ENCODE measurements at places on chromosomes 5 and 9.

DNA sequence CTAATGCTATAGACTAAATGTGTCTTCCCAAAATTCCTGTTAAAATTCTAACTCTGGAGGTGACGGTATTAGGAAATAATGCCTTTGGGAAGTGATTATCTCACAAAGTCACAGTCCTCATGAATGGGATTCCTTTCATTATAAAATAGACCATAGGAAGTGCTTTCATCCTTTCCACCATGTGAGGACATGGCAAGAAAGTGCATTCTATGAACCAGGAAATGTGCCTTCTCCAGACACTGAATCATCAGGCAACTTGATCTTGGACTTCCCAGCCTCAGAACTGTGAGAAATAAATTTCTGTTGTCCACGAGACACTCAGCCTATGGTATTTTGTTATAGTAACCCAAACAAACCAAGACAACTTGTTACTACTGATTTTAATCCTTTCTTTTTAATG is 582.4 kb upstream of the C9orf72 start:
- H3K4me1 ChIP-seq = no peaks in the 10 kb centered on the region
- DNase-seq = no peak
- H3K27me3 ChIP-seq = no peaks in the 10 kb centered on the region
- H3K4me3 ChIP-seq = no peak overlapping the region
- no peaks in the 10 kb centered on the region for H3K36me3 ChIP-seq

DNA sequence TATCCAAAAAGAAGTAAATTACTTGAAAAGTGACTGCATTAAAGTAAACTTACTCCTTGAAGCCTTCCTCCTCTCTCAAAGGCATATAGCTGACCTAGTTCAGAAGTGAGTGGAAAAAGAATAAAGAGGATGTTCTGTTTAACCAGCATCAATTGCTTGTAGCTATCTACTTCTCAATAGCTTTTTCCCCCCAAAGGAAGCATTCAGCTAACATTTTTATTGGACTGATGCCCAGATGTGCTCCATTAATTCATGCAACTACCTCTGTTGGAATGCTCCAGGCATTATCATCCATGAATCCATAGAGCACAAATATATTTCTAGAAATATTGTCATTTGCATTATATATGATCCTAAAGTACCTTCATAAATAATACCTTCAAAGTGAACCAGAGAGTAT is 132.8 kb downstream of the RASEF start:
- H3K4me1 ChIP-seq = no peaks in the 10 kb centered on the region
- DNase-seq = no peak
- no peaks in the 10 kb centered on the region for H3K36me3 ChIP-seq

DNA sequence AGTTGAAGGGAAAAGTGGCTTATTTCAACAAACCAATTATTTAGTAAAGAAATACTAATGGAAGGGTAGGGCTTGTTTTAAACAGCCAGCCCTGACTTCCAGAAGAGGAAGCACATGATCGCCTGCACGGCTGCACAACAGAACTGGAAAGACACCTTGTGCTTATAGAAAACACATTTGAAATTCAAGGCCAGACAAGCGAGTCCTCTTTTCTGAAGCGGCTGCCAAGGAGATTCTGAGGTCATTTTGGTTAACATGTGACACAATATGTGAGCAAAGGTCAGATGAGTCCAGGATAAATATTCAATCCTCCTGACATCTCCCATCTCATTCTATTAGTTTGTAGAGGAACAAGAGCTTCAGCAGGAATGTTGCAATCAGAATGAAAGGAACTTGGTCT is 461.4 kb upstream of the ST8SIA4 start:
- H3K36me3 ChIP-seq = no peaks in the 10 kb centered on the region
- H3K27me3 ChIP-seq = no peaks in the 10 kb centered on the region
- DNase-seq = peak; percentile 16
- no peak overlapping the region for H3K27ac ChIP-seq
- H3K4me1 ChIP-seq = no peaks in the 10 kb centered on the region
- no peak overlapping the region for H3K4me3 ChIP-seq

- H3K4me1 ChIP-seq = peaks cover 24% of the 10 kb centered on the region
- H3K4me3 ChIP-seq = peak overlapping the region; percentile 96
Observed at GRCh38 chr9:88387552-88388202, 567 bp upstream of the SPIN1 start.

GRCh38 chr5:78601559-78602314 is 46.8 kb downstream of the LHFPL2 start:
- H3K27ac ChIP-seq = peak overlapping the region; percentile 32
- no peaks in the 10 kb centered on the region for H3K4me1 ChIP-seq
- no peaks in the 10 kb centered on the region for H3K27me3 ChIP-seq
- no peak for DNase-seq

DNA sequence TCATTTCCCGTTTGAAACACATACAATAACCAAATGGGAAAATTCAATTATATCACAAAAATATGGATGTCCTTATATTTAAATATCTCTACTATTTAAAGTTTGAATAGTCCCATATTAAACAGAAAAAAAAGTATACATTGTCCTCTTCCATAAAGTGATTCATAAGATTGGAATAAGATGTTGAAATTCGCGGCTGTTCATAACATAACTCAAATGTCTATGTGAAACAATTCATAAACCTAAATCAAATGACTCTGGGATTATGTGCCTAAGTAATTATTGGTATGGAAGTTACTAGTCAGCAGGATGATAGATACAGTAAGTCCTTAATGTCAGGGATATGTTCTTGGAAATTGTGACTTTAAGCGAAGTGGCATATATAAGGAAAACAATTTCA is 3.9 kb upstream of the EFNA5 start:
- no peaks in the 10 kb centered on the region for H3K4me1 ChIP-seq
- no peak for DNase-seq
- H3K4me3 ChIP-seq = no peak overlapping the region
- no peak overlapping the region for H3K27ac ChIP-seq

GRCh38 chr9:131105952-131106351 is 9.6 kb downstream of the AIF1L start:
- H3K27me3 ChIP-seq = no peaks in the 10 kb centered on the region
- H3K4me1 ChIP-seq = peaks cover 21% of the 10 kb centered on the region
- no peak overlapping the region for H3K27ac ChIP-seq
- H3K36me3 ChIP-seq = peaks cover 12% of the 10 kb centered on the region
- no peak overlapping the region for H3K4me3 ChIP-seq

DNA sequence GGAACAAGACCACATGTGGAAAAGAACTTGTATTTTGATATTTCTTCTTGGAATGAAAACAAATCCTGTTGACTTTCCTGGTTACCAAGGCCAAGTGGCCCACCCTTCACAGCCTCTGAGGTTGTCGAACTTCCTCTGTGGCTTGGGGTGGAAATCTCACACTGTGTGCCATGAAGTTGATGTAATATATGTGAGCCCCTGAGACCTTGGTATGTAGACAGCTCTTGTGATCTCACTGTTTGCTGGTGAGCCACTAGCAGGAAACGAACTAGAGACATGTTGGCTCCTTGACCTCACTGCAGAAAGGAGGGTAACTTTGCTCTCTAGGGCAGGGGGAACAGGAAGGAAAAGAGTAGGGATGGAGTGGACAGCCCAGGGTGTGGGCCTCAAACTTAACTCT is 159.4 kb downstream of the ARHGAP26 start:
- H3K27me3 ChIP-seq = no peaks in the 10 kb centered on the region
- DNase-seq = no peak
- no peak overlapping the region for H3K27ac ChIP-seq
- no peak overlapping the region for H3K4me3 ChIP-seq
- H3K4me1 ChIP-seq = no peaks in the 10 kb centered on the region
- peaks cover 17% of the 10 kb centered on the region for H3K36me3 ChIP-seq

GRCh38 chr5:176528761-176529115 is 8.5 kb downstream of the RNF44 start:
- H3K36me3 ChIP-seq = peaks cover 47% of the 10 kb centered on the region
- peaks cover 6% of the 10 kb centered on the region for H3K4me1 ChIP-seq
- H3K27me3 ChIP-seq = no peaks in the 10 kb centered on the region

GRCh38 chr9:89593727-89594427 is 10.9 kb upstream of the GADD45G start:
- no peak overlapping the region for H3K4me3 ChIP-seq
- no peak for DNase-seq

GRCh38 chr5:159100782-159101646 is 1.3 kb upstream of the EBF1 start:
- no peaks in the 10 kb centered on the region for H3K27me3 ChIP-seq
- peak; percentile 70 for DNase-seq
- peaks cover 11% of the 10 kb centered on the region for H3K4me1 ChIP-seq
- peak overlapping the region; percentile 97 for H3K27ac ChIP-seq

GRCh38 chr5:128101676-128102075 is 18.1 kb downstream of the SLC12A2 start:
- H3K36me3 ChIP-seq = no peaks in the 10 kb centered on the region
- H3K4me3 ChIP-seq = no peak overlapping the region
- no peak overlapping the region for H3K27ac ChIP-seq
- H3K4me1 ChIP-seq = no peaks in the 10 kb centered on the region
- no peak for DNase-seq
- H3K27me3 ChIP-seq = no peaks in the 10 kb centered on the region

DNA sequence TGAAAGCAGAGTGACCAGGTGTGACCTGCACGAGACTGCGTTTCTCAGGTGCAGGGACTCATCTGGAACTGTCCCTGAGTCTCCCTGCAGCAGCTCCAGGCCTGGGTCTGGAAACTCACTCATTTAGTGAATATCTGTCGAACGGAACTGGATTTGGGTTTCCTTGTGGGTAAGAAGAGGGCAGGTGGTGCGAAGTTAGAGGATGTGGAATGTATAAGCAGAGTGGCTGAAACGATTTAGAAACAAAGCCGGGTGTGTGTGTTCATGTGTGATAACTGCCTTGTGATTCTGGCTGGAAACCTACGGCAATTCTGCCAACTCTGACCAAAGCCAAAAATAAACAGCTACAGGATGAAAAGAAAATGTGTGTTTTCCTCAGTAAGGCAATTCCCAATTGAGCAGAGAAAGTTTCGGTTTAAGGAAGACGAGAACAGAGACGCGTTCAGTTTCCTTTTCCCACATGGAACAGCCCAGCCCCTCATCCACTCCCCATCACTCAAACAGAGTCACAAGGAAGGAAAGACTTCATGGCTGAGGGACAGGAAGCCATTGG is 130.3 kb downstream of the NSG2 start:
- H3K27ac ChIP-seq = no peak overlapping the region
- no peak overlapping the region for H3K4me3 ChIP-seq
- H3K27me3 ChIP-seq = peaks cover 10% of the 10 kb centered on the region
- peak; percentile 13 for DNase-seq

GRCh38 chr9:137505421-137506140 is 44.6 kb downstream of the PNPLA7 start:
- H3K27ac ChIP-seq = no peak overlapping the region
- peaks cover 36% of the 10 kb centered on the region for H3K36me3 ChIP-seq
- DNase-seq = no peak
- H3K4me1 ChIP-seq = no peaks in the 10 kb centered on the region
- H3K4me3 ChIP-seq = no peak overlapping the region
- no peaks in the 10 kb centered on the region for H3K27me3 ChIP-seq

DNA sequence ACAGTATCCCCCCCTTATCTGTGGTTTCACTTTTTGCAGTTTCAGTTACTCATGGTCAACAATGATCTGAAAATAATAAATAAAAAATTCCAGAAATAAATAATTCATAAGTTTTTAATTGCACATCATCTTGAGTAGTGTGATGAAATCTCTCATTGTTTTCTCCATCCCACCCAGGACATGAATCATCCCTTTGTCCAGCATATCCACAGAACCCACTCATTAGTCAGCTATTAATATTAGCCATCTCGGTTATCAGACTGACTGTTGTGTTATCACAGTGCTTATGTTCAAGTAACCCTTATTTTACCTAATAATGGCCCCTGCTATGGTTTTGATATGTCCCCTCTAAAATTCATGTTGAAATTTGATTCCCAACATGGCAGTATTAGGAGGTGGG is 40.7 kb downstream of the FAM114A2 start:
- no peak for DNase-seq
- no peaks in the 10 kb centered on the region for H3K27me3 ChIP-seq
- no peak overlapping the region for H3K4me3 ChIP-seq

All from tibial artery (tissue), 4 donors.